Cardiac septum (tissue), 1 donor: ENCODE measurements at places on chromosomes 2 and 18. TPM values are rescaled to one million over a fixed set of nuclear protein-coding genes. Genes with fewer than 3 reads are reported as not detected.

Gene SOX11
- 2.8 TPM for total RNA-seq

DNA sequence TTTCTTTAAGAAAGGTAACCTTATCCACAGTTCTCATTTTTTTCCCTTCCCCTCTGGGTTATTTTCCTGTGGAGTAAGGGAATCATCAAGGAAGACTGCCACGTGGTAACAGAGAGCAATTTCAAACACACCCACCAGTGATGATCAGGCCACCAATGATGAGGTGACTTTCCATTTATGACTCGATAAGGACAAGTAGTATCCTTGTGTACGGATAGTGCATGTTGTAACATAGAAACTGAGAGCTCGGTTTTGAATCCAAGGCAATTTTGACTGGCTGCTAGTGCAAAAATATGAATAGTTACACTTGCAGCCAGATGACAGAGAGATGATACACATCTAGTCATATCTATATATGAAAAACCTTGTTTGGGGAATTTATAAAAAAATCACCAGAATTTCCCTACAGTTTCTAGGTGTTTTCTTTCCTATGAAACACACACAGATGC, 143.6 kb upstream of the TCF4 start:
- no peak for DNase-seq

DNA sequence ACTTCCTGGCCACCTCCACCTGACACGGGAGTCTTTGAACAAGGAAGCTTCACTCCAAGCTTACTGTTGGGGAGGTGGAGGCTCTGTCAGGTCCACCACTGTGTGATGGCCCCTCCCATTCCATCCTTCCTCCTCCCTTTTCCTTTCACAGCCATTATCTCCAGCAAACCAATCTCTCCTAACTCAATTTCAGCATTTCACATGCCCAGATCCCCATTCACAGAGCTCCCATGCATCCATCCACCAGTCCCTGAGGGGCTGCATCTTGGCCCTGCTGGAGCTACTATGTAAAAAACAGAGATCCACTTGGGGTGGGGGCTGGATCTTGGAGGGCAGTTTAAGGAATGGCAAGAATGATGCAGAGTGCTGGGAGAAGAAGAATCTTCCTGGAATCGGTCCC, 129.0 kb upstream of the COPS8 start:
- peak; percentile 27 for DNase-seq

GRCh38 chr2:27537287-27537686, 40.6 kb downstream of the GCKR start:
- no peak for DNase-seq

GRCh38 chr2:178522950-178523595, 42.8 kb downstream of the PLEKHA3 start:
- DNase-seq: peak; percentile 93

- no peak for DNase-seq
Measured at GRCh38 chr2:178946494-178946893, 103.4 kb downstream of the CCDC141 start.

GRCh38 chr2:42060718-42061619, 13.1 kb downstream of the PKDCC start:
- DNase-seq: no peak

DNA sequence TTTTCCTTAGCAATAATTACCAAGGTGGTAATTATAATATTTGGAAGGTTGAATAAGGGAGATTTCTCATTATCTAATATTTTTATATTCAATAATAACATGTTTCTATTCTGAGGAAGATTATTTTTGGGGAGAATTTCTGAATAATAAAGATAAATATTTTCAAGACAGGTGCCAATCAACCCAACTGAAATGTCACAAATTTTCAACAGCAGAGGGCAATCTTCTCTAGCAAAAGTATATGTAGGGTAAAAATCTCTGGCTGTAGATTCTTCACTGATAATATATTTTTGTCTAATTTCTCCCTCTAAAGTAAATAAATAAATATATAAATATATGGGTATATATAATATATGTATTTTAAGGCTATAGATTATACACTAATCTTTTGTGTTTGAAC, 1187.2 kb upstream of the CRIM1 start:
- DNase-seq: no peak

Gene CRYGC
- total RNA-seq: not detected

DNA sequence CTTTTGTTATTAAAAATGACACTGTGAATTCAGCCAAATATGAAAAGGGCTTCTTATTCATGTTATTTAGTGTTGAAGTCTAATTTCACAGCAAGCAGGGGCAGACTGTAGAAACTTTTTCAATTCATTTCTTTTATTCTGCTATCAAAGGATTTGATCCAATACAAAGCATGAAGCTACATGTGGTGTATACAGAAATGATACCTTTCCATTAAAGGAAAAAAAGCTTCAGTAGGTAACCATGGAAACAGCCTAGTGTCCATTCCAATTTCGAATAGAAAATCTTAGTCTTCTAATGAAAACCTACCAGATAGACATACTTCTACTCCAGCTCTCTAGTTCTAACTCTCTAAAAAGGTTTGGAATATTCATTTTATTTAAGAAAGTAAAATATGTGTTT, 276.2 kb upstream of the KCNJ3 start:
- no peak for DNase-seq

Gene ASIC4
- total RNA-seq: 0.32 TPM

DNA sequence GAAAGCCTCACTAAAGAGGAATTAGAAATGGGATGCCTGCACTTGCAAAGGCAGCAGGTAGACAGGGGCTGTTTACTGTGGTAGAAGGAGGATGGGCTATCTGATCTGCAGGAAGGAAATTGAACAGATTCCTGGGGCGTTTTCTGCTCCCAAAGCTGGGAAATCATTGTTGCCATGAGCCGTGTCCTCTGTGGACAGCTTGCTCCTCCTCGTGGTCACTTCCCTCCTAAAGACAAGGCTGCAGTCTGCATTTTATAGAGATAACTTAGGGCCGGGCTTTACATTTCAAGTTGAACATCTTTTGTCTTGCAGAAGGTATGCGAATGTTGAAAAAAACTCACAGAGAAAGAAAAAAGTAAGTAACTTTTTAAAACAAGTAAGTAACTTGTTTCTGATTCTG, 50.9 kb downstream of the DCDC2C start:
- DNase-seq: no peak

DNA sequence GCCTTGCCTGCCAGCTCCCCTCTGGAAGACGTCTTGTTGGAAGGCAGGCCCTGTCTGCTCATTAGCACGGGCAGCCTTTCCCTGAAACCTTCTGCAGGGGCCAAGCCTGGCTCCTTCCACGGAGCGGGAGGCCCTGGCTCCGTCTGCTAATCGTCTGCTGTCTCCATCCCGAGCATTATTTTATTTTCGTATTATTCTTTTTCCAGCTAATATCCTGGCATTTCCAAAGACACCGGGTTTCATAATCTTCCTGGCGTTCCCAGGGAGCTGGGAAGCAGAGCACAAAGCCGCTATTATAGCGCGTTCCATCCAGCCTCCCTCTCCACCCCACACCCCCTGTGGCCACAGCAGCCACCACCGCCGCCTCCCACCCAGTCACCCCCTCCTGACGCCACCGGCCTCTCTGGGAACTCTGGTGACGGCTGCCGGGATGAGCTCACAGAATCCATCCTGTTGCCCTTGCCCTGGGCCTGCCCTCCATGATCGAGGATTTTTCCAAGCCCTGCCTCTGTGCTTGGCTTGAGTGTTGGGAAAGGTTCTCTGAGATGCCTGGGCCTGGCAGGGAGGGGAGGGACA, 125.5 kb downstream of the DYSF start:
- peak; percentile 83 for DNase-seq

GRCh38 chr2:175834477-175834876, 167.6 kb downstream of the LNPK start:
- no peak for DNase-seq

GRCh38 chr18:42458226-42458625, 503.2 kb downstream of the PIK3C3 start:
- no peak for DNase-seq

DNA sequence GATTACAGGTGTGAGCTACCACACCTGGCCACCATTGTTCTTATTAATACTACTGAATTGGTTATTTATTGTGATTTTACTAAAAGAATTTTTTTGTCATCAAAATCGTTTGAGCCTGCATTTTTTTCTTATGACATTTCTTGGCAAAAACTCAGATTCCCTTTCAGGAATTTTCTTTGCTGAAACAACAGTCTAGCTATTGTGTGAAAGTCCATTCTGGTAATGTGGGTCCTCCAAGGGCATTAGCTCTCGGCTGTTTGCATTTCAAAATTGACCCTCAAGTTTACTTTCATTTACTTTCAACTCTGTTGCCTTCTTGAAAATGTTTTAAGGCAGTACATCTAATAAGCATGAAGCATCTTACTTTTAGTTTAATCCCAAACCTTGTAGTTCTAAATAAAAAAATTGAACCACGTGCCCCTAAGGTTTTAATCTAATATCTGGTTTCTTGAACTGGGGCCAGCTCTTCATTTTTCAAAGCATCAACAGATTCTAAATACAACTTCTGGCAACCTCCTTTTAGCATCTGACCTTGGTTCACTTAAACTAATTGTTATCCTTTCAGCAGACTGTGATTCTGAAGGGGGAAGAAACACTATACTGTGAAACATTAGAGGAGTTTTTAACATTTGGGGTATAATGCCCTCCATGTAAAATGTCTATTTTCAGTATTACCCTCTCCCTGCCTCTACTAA, 325.2 kb upstream of the RAB12 start:
- no peak for DNase-seq

- DNase-seq: no peak
Measured at GRCh38 chr2:53512071-53512826, 255.4 kb upstream of the CHAC2 start.

Gene CFAP65
- not detected for total RNA-seq

Gene ERICH2
- 1.7 TPM for total RNA-seq

Gene TTC31
- total RNA-seq: 11.2 TPM

- no peak for DNase-seq
Measured at GRCh38 chr2:129885735-129886134, 93.7 kb upstream of the RAB6C start.

- no peak for DNase-seq
Measured at GRCh38 chr2:43426305-43427031, 169.4 kb downstream of the THADA start.

GRCh38 chr2:45813003-45813941, 161.8 kb downstream of the PRKCE start:
- DNase-seq: no peak

Gene TTN
- total RNA-seq: 4,176 TPM

- DNase-seq: no peak
Measured at GRCh38 chr2:127525691-127526131, 578 bp downstream of the IWS1 start.

Gene SIX3
- not detected for total RNA-seq

Gene UGT1A5
- not detected for total RNA-seq

- peak; percentile 72 for DNase-seq
Measured at GRCh38 chr2:46826569-46827245, 88.9 kb downstream of the MCFD2 start.

DNA sequence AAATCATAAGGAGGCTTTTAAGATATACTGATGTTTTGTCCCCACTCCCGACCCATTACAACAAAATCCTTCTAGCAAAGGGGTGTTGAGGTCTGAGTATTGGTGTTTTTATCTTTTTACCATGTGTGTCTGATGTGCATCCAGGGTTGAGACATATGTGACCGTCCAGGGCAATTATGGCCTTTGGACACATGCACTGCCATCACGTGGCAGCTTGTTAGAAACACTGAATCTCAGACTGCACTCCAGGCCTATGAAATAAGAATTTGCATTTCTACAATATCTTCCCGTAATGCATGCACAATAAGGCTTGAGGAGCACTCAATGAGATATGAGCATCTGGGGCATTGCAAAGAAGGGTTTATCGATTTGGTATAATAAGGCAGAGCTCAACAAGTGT, 235.1 kb upstream of the ZNF804A start:
- no peak for DNase-seq

GRCh38 chr2:55585451-55586080, 31.9 kb downstream of the PPP4R3B start:
- no peak for DNase-seq

Gene KCNJ3
- 3.4 TPM for total RNA-seq

Gene CTAGE1
- 0.13 TPM for total RNA-seq

DNA sequence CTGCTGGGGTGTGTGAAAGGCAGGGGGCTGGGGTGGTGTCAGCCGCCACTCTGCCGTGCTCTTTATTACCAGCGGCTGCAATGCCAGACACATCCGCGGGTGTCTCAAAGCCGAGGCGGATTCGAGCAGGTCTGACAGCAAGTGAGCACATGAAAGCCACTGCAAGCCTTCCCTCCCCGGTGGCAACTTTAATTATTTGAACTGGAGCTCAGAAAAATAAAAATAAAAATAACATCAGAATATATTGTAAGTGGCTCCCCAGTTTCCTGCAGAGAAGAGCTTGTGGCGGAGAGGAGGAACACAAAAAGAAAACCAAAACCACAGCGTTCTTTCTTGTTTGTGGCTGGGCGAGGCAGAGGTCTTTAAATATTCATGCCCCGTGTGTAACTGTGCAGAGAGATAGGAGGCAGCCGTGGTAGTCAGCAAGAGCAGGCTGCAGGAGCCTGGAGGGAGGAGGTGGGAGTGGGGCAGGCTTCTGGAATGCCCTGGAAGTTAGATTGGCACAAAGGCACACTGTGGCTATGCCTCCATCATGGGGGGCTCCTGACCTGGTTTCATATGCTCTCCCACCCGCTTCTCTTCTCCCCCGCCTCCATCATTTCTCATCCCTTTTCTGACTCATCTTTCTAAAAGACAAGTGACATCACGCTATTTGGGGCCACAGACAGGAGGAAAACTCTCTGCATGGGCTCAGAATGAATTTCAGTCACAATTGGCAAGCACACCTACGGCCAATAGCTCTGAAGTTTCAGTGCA, 199.8 kb downstream of the CLIP4 start:
- DNase-seq: no peak

- DNase-seq: peak; percentile 93
Measured at GRCh38 chr2:189580658-189581353, at the start of gene SLC40A1. Gene SLC40A1 (minus strand): TSS chr2:189580786. CDS start chr2:189580460, 326 bp downstream.

Gene IL1F10
- not detected for total RNA-seq

DNA sequence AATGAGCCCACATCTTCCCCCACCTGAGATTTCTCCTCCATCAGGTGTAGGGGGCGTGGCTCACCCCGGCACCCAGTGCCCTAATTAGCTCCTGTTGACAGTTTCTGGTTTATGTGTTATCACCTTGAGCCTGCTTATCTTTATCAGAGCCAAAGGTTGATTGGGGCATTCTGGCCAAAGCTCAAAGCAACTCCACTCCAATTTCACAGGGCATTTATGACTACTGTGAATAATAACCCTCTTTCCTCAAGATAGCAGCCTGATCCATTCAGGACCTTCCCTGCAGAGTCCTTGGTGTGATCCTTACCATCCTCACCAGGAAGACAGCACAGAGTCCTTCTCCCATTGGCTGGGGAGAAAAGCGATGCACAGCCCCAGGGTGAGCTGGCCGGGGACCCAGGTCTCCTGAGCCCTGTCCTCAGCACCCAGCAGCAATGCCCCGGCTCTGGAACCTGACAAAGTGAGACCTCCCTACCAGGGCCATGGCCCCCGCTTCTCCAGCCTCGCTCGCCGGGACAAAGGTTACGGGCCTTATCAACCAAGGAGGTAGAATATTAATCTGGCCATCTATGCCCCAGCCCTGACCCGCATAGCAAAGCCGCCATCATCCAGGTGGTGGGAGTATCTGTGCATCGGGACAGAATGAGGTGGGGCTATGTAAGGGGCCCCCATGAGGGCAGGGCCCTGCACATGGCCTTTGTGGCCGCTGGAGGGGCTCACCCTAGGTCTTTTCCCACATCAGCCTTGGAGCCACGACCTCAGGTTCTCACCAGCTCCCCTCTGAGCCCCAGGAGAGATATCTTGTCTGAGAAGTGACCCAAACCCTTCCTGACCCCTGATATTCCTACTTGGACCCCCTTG, 64.5 kb downstream of the ZFP36L2 start:
- DNase-seq: no peak

- no peak for DNase-seq
Measured at GRCh38 chr2:12741380-12741779, 24.6 kb downstream of the TRIB2 start.
